ENCODE measurements at places on chromosomes 5 and 9.
A peak's percentile ranks its signal among the peaks of the same experiment; 100 is the strongest.

- no peak for DNase-seq
These were observed 96.8 kb downstream of the RAPGEF6 start for GRCh38 chr5:131538177-131538593.

DNA sequence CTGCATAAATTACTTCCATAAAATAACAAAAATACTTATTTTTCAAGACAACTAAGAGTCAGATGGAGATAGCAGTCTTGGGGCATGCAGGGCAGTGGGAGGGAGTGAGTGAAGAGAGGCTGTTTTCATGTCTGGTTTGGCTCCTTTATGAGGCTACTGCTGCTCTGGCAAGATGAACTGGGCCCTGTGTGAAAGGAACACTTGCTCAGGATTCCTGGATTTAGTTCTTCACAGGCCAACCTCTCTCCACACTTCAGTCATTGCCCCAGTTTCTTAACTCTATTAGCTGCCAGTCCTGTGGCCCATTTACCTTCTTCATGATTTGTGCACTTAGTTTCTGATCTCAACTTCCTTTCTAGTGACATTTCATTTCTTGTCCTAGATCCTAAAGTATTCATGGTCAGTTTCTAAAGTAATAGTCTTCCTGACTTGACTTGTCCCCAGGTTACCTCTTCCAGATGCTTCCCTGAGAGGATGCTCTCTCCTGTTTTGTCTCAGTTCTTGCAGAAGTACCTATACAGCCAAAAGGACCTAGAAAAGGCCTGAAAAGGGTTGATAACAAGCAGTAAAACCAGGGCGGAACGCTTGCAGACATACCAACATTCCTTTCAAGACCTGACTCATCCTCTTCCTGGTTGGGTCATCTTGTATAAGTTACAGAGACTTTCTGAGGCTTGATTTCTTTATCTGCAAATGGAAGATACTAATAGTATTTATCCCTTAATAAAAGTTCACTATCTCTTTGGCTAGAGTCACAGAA lies 77.0 kb upstream of the ZFAND5 start:
- DNase-seq, result no peak

DNA sequence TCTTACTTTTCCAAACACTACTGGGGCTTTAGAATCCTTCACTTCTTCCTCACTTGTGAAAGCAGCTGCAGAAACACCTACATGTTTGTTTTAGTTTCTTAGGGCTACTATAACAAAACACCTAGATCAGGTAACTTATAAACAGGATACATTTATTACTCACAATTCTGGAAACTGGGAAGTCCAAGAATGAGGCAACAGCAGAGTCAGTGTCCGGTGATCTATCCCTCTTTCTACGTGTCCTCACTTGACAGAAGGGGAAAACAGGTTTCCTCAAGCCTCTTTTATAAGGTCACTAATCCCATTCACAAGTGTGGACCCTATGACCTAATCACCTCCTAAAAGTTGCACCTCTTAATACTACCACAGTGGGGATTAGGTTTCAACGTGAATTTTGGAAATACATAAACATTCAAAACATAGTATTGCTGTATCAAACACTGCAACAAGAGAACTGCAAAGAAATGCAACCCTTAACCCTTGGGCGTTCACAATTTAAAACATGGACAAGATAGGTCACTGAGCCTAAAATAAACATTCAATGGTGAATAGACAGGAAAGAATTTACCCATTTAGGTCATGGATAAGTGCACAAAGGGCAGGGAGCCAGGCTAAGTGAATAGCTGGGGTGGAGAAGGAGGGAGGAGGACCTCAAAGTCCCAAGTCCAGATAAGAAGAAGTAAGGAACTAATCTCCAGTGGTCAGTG lies 104.3 kb downstream of the PIK3R1 start:
- DNase-seq, result no peak

GRCh38 chr9:70407081-70407503 lies 7.4 kb downstream of the KLF9 start:
- DNase-seq, result no peak

- DNase-seq, result no peak
These were observed 133.1 kb upstream of the POU5F2 start for GRCh38 chr5:93874491-93874890.

- no peak for DNase-seq
These were observed 177.3 kb downstream of the SMARCA2 start for GRCh38 chr9:2192356-2192979.

- DNase-seq, result no peak
These were observed 80.8 kb upstream of the IER5L start for GRCh38 chr9:129258823-129259301.

GRCh38 chr9:84598921-84599636 lies 70.5 kb upstream of the NTRK2 start:
- DNase-seq, result no peak

DNA sequence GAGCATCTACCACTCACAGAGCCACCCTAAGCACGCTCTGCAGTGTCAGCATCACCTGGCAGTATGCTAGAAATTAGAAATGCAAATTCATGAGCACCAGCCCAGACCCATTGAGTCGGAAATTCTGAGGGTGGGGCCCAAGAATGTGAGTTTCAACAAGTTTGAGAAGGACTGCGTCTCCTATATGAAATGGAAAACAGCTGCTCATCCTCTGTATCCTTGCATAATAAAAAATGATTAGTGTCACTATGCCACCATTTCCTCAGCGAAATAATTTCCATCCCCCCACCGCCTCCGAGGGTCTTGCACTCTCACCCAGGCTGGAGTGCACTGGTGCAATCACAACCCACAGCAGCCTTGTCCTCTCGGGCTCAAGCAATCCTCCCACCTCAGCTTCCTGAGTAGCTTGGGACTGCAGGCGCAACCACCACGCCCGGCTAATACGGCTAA lies 1.3 kb upstream of the IQGAP2 start:
- DNase-seq, result peak; percentile 11

- no peak for DNase-seq
These were observed 452.1 kb upstream of the MPDZ start for GRCh38 chr9:13731637-13732036.

- no peak for DNase-seq
These were observed 67.8 kb downstream of the PSD2 start for GRCh38 chr5:139863361-139863760.

DNA sequence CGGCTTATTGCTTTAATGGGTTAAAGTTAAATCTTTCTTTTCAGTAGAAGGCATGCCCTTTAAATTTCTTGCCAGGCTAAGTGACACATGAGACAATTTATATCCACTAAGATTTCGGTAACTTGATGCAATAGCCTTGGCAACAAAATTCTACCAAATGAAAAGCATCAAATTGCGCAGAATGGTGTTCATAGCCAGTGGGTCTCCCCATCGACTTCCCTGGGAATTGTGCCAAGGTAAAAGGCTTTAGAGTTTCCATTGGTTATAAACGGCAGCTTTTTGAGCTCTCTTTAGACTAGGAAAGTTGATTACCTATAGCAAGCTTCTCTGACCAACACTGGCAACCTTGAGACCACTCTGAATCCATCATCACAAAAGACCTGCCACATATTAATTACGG lies 358.4 kb downstream of the ARRDC3 start:
- DNase-seq, result no peak

DNA sequence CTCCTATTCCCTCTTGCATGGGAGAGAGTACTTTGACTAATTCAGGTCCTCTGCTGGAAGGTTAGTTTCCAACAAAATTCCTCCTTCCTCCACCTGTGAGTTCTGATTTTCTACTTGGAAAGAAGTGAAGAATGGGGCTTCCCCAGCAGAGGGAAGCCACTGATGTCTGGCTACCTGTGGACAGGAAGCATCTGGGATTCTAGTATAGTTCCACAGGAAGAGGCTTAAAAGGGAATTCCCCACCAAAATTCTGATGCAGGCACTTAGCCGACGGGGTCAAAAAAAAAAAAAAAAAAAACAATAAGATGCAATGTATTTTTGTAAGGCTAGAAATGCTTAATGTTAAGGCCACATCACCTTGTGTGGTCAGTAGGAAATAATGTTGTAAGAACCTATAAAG lies 33.4 kb downstream of the PCDHGC5 start:
- DNase-seq, result no peak

DNA sequence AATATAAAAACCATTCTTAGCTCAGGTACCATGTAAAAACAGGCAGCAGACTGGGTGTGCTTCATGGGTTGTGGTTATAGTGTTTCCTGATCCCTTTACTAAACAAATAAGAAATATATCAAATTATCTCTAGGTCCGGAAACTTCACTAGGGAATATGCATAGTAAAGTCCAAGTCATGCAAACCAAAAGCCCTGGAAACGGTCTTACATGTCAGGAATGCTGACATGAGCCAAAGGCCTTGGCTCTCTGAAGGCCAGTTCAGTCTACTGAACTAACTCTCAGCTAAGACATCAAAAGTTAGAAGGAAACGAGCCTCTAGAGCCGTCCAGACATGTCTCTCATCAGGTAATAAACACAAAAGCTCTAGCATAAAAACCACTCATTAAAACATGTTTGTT lies 778.9 kb upstream of the ZNF608 start:
- DNase-seq, result no peak

GRCh38 chr9:8649807-8650206 lies 850.2 kb upstream of the DMAC1 start:
- no peak for DNase-seq

DNA sequence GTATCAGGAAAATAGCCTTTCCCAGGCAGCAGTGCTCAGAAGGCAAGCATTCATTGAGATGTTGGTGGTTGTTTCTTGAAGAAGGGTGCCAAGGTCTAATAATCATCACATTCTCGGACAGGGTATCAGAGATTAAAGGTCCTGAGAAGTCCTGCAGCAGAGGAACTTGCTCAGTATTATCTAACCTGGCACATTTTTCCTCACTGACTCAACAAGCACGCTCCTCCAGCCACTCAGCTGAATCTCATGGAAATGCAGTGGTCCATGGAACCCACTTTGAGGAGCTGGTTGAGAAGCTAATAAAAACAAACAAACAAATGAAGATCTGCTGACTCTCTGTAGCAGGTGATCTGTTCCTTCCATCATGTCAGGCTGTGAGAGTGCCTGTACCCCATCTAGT lies 35.3 kb upstream of the ICE1 start:
- DNase-seq, result no peak

DNA sequence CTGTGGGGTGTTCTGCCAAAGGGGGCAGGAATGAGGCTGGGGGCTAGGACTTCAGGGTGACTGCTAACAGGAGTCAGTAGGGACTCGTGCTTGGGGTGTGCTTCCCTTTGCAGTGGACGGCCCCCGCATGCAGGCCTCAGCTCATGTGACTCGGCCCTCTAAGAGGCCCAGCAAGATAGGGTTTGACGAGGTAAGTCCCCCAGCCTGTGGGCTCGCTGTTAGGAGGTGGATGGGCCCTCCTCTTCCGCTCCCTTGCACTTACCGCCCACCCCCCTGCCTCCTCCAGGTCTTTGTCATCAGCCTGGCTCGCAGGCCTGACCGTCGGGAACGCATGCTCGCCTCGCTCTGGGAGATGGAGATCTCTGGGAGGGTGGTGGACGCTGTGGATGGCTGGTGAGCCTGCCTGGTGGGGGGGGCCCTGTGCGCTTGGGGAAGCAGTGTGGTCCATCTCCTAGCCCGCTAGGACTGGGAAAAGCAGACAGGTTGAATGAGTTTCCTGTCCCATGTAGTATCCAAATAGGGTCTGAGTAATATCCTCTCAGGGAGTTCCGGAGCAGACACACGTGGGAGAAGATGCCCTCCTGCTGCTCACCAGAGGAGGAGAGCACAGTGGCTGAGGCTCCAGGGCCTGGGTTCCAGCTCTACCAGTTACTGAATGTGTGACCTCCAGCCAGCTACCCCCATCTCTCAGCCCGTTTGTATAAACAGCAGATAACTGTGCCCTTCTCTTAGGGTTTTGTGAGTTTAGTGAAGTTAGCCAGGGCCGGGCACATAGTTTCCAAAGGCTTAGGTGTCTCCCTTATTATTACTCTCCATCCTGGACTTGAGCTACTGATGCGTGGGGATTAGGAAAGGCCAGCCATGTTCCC lies 8.2 kb downstream of the CERCAM start:
- DNase-seq, result no peak

- no peak for DNase-seq
These were observed 77.1 kb upstream of the IQGAP2 start for GRCh38 chr5:76325876-76326491.

DNA sequence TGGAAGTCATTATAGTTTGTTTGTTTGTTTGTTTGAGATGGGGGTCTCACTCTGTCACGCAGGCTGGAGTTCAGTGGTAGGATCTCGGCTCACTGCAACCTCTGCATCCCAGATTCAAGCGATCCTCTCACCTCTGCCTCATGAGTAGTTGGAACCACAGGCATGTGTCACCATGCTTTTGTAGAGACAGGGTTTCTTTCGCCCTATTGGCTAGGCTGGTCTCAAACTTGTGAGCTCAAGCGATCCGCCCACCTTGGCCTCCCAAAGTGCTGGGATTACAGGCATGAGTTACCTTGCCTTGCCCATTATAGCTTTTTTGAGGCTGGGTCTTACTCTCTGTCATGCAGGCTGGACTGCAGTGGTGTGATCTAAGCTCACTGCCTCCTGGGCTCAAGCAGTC lies 28.8 kb downstream of the NSD1 start:
- DNase-seq, result no peak

- DNase-seq, result no peak
These were observed 82.8 kb upstream of the TLE1 start for GRCh38 chr9:81772144-81772543.

DNA sequence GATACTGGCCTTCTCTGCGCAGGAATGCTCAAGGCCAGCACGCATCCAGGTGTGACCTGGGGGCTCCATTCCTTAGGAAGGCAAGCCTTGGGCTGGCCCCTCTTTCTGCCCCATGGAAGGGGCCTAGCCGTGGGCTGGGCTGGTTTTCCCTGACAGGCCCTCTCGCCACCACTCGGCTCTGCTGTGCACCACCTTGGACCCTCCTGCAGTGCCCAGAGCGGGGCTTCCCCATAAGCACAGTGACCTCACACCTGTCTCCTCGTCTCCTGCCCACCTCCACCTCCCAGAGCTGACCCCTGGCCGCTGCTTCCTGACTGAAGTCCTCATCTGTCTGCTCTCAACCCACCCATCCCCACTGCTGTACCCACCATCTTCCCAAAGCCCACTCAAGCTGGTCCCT lies 21.1 kb downstream of the UNC5A start:
- DNase-seq, result no peak
